Upper lobe of right lung (tissue), 1 donor: ENCODE measurements at places on chromosomes 4 and X. TPM values are rescaled to one million over a fixed set of nuclear protein-coding genes. Genes with fewer than 3 reads are reported as not detected.
A peak's percentile ranks its signal among the peaks of the same experiment; 100 is the strongest.

DNA sequence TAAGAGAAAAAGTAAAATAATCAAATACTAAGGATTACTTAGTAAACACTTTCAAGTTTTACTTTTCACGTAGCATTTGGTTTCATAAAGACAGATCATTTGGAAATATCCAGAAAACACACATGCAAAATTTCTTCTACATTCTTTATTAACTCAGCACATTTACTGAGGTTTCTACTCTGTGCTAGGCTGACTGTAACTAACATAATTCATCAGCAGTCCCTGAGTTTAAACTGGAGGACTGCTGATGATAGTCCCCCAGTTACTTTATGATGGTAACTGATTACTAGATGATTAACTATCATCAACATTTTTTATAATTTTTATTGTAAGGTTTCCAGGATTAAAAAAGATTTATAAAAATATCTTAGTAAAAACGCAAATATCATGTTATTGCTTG, 12.3 kb downstream of the LEF1 start:
- DNase-seq: no peak

- DNase-seq: no peak
These were observed 198.5 kb downstream of the SPATA18 start for GRCh38 chr4:52249581-52249980.

Gene TMSB15B
- total RNA-seq: 1.6 TPM

DNA sequence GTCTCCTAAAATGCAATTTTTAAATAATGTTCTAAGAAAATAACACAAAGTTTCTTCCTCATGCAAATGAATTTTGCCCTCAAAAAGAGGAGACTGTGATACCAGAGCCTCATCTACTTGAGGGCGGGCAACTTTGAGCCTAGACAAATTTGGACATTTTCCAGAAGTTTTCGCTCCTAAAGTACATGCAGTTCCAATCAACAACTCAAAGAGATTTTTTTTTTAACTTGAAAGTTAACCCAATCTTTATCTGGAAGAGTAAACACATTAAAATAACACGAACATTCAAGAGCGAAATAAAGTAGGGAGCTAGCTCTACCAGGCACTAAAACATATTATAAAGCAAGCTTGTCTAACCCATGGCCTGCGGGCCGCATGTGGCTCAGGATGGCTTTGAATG, 29.4 kb upstream of the FBXW7 start:
- no peak for DNase-seq

- DNase-seq: peak; percentile 87
These were observed 63.8 kb upstream of the IRF2 start for GRCh38 chr4:184538023-184538599.

- no peak for DNase-seq
These were observed 89.1 kb upstream of the KLHL13 start for GRCh38 chrX:118205421-118206395.

DNA sequence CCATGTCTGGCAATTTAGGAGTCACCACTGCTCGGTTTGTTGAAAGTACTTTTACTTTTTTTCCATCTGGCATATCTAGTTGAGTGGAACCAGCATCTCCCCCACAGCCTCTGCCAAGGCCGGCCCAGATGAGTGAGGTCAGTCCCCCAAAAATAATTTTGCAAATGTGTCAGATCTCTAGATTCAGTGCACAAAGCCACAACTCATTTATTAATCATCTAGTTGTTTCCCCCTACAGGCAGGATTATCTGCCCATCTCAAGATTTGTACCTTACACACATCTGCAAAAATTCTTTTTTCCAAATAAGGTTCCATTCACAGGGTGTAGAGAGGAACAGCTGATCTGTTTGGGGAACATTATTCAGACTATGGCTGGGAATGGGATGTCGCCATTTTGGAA, 174.0 kb upstream of the MXRA5 start:
- DNase-seq: no peak

Gene SASH3
- total RNA-seq: 41.2 TPM
